Calu3 (cell line): ENCODE measurements at places on chromosomes 3 and 15. TPM values are rescaled to one million over a fixed set of nuclear protein-coding genes. Genes with fewer than 3 reads are reported as not detected.

DNA sequence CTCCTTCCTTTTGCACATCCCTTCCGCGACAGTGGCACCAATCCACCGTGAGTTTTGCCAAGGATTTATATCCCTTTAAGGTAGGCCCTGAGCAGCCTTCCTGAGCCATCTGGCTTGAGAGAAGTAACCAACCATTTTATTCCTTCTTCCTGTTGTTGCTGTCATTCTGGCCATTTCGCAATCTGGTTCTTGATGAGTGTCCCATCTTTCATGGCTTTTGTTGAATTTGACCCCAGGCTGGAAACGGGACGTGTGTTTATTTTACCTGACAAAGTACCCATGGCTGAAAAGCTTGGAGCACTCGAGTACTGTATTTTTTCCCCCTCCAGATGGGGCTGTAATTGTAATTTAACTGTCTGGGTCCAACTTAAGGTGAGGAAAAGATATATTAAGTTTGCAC, 173.4 kb downstream of the WNT5A start:
- H3K27me3 ChIP-seq: no peaks in the 10 kb centered on the region
- H3K27ac ChIP-seq: no peak overlapping the region

DNA sequence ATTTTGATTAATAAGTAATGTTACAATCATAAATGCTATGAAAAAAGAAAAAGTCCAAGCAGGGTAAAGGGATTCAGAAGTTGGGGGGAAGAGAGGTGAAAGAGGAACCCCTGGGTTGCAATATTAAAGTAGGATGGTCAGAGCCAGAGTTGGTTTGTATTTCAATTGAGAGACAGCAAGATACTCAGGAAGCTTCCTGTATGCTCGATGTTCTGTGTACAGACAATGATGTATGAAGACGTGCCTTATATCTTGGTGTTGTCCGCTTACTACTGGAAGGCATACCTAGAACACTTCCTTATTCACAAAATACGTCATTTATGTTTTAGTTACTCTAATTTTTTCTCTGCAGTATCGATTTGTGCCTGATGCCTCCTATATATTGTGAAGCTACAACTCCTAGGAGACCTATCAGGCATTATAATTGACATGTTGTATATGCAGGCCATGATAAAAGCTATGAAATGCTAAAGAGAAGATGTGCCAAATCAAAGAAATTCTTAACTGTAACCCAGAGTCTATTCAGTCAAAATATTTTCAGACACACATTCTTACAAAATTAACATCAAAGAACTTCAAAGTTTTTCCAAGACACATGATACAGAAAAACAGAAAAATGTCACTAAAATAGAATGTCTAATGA, 87.5 kb downstream of the TBL1XR1 start:
- H3K4me1 ChIP-seq: peaks cover 64% of the 10 kb centered on the region
- DNase-seq: no peak
- H3K36me3 ChIP-seq: no peaks in the 10 kb centered on the region
- H3K27me3 ChIP-seq: no peaks in the 10 kb centered on the region

DNA sequence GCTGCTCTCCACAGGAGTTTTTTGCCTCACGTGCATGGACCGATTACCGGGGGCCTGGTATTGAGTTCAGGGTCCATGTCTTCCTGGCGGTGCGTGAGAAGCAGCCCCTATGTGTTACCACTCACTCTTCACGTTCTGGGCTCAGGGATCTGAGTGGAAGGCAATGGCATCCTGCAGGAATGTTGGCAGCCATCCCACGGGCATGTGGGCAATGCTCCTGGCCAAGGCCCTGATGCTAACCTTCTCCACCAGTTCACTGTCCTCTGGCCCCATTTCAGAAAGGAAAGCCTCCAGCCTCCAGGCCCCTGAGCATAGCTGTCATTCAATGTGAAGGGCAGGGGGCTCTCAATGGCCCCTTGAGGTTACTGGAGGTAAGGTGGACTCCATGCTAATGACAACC, 43.0 kb upstream of the KY start:
- H3K27me3 ChIP-seq: peaks cover 82% of the 10 kb centered on the region
- no peak overlapping the region for H3K27ac ChIP-seq
- DNase-seq: no peak
- no peaks in the 10 kb centered on the region for H3K36me3 ChIP-seq
- no peaks in the 10 kb centered on the region for H3K4me1 ChIP-seq
- H3K4me3 ChIP-seq: no peak overlapping the region

Gene GXYLT2
- 0.32 and 0.52 TPM in 2 replicates for total RNA-seq
